Occipital lobe (tissue), 3 donors: ENCODE measurements at places on chromosomes 13 and 19. TPM values are rescaled to one million over a fixed set of nuclear protein-coding genes. Genes with fewer than 3 reads are reported as not detected.

Gene NAT14
- 15.0 TPM for total RNA-seq

GRCh38 chr13:98909016-98909415 is 68.8 kb downstream of the DOCK9 start:
- DNase-seq, result no peak

DNA sequence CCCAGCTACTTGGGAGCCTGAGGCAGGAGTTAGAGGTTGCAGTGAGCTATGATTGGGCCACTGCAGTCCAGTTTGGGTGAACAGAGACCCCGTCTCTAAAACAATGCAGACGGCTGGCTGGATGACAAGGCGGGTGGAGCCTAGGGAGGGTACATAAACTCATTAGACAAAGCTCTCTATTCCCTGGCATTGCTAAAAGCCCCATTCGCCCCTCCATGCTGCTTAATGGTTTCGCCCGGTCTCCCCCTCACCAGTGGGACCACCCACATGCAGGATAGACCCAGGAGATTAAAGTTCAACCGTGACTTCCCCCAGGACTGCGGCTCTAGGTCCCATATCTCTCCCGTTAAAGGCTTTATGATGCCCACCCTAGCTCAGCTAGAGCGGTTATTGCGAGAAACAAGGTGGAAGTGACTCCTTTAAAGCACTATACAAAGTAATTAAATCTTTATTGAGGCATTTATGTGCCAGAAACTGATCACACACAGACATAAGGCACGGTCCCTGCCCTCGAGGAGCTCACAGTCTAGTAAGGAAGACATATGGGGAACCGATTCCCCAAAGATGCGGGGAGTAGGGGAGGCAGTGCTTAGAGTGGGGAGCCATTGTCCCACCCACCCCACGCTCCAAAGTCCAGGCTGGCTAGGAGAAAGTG is 4.9 kb downstream of the LYPD3 start:
- DNase-seq, result no peak

Gene ZNF837
- total RNA-seq, result 0.94 TPM

Gene LRRC25
- 0.78 TPM for total RNA-seq

DNA sequence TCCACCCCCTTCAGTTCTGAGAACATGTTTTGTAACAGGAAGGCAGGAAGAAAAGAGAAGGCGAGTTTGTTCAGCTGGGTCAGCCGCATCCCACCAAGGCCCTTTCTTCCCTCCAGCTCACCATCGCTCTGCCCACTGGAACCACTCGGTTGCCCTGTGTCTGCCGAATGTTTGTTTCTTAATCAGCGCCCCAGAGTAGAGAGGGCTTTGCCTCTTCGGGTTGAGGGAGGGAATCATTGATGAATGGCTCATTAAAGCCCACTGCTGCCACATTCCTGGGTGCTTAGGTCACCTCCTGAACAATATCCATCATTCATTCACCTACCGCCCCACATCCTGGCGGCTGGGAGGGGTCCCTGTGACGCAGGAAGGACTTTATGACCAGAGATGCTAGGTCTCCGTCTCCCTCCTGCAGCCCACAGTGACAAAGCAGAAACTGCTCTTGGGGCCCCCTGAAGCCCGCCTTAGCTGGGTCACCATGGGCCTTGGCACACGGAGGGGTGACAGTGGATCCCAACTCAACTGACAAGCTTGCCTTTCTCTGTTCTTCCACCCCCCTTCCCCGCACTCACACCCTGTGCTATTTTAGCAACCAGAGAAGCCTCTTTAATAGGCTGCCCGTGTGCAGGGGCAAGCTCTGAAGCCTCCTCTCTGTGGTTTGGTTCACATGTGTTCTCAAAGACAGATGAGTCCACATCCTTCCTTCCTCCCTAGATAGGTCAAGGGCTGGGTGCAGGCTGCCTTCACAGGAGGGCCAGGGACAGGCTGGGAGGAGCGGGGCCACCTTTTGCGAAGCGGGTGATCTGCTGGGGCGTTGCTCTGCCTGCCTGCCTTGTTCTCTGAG is 46.2 kb downstream of the ACTN4 start:
- no peak for DNase-seq

DNA sequence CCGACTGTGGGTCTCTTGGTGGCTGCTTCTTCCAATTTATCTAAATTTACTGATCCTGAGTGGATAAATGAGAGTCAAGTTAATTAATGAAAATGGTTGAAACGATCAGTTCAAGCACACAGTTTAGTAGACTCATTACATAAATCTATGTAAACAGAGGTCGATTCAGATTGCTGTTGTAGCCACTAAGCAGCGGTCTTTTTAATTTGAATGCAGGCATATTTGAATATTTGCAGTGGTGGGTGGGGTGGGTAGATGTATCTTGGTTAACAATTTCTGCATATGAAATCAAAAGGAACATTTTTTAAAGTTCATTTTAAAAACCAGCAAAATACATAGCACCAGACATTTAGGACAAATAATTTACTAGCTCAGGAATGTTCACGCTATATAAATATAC is 325.9 kb downstream of the KLF12 start:
- no peak for DNase-seq

DNA sequence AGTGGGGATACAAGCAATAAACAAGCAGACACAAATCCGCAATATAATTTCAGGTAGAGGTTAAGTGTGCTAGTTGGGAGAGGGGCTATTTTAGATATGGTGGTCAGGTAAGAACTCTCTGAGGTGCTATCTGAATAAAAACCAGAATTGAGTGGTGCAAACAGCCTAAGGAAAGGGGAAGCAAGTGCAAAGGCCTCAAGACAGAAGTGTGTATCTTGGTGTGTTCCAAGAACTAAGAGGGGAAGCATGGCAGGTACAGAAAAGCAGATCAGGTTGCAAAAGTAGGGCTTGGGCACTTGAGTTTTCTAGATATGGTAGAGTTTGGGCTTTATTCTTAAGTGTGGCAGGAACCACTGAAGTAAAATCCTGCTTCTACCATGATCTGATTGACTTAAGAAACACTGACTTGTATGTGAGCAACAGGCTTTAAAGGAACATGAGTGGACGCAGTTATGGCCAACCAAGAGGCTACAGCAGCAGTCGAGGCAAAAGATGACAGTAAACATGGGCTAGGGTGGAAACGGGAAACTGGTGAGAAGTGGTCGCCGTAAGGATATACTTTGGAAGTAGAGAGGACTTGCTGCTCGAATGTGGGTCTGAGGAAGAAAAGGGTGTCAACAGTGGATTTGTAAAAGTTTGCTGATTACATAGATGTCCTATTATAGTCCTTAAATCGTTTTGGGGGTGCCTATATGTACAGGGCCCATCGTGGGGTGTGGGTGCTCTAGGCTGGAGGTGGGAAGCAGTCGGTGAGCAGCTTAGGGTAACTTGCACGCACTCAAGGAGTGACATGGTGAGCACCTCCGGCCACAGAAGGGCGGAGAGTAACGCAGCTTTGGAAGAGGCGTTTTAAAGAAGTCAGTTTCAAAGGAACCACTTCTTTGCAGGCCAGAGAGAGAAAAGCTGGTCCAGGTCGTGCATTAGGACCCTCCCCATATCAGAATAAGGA is 677 bp downstream of the TGDS start:
- DNase-seq, result no peak

GRCh38 chr13:90594681-90595080 is 752.8 kb upstream of the MIR17HG start:
- DNase-seq, result no peak

GRCh38 chr19:39008137-39008536 is 24.2 kb downstream of the FBXO27 start:
- DNase-seq, result no peak

Gene TMPRSS9
- 0.16 TPM for total RNA-seq

DNA sequence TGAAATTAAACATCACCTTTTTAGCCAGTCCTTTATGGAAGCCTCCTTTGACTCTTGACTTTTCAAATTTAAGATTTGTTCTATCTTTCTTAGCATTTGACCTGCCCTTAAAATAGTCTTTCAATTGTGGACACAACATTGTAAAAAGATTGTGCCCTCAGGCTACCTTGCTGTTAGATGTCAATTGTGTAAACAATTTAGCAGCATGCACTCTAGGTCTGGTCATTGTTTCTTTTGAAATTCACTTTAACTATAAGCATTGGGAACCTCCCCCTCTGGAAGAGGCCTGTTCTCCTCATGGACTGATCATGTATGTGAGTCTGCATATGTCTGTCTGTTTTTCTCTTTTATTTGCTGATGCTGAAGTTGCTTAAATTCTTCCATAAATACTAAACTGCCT is 31.5 kb upstream of the PABPC3 start:
- no peak for DNase-seq

Gene HIPK4
- 0.16 TPM for total RNA-seq

DNA sequence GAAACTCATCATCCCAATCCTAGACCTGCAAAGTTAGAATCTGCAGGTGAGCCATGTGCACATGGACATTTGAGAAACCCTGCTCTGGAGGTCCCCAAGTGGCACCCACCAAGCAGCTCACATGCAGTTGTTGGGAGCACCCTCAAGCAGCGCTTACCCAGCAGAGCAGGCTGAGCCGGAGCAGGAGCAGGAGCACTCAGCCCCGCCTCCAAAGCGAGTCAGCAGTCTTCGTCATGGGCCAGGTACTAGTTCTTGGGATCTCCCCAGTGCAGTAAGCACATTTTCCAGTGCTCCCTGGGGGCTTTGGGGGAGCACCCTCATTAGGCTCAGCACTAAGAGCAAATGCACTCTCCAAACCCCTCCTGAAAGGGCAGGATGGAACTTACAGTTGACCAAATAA is 572.7 kb downstream of the IRS2 start:
- DNase-seq, result no peak

GRCh38 chr13:72637561-72637960 is 89.9 kb downstream of the MZT1 start:
- no peak for DNase-seq

GRCh38 chr19:8840708-8841107 is 8.5 kb downstream of the MBD3L1 start:
- DNase-seq, result no peak

Gene TNFSF9
- total RNA-seq, result 2.2 TPM
